Breast epithelium (tissue), 4 donors: ENCODE measurements at places on chromosomes 3 and 15. TPM values are rescaled to one million over a fixed set of nuclear protein-coding genes. Genes with fewer than 3 reads are reported as not detected.

RETNLB gene
- not detected for total RNA-seq

SEMA3B gene
- total RNA-seq, result 17.6 TPM

CMTM6 gene
- total RNA-seq, result 151 TPM

KCNMB2 gene
- not detected for total RNA-seq

EIF2A gene
- 204 TPM for total RNA-seq

GRIP2 gene
- total RNA-seq, result 0.88 TPM

GOLGA8H gene
- total RNA-seq, result 0.16 TPM
